ENCODE measurements at places on chromosomes 1 and 21.

DNA sequence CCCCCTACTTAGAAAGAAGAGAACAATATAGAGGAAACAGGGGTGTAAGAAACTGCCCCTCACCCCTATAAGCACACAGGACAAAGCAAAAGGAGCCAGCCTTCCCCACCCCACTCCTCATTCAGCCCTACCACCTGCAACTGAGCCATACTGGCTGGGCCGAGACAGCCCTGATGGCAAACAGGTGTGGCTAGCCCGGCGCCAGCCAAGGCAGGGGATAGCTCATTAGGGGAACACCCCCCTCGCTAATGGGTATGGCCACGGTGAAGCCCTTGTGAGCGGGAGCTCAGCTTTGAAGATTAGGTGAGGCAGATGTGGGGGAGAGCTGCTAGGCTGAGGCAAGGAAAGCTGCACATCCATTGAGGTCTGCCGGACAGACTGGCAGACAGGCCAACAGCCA lies 65.5 kb downstream of the ERI3 start:
- DNase-seq: no peak

GRCh38 chr1:53480678-53481077 lies 21.5 kb downstream of the DMRTB1 start:
- no peak for DNase-seq

DNA sequence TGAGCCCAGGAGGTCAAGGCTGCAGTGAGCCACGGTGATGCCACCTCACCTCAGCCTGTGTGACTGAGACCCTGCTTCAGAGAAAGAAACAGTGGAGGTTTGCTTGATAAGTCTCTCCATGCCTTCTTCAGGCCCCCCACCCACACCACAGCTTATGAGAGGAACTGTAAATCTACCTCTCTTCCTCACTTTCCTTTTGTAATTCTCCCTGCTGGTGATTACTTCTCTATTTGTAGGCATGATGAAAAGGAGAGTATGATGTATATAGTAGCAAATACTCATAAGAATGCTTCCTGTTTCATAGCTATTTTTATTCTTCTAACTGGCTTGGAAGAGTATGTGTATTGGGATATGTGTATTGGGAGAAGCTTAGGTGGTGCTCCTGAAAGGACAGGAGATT lies 186.3 kb downstream of the VPS13D start:
- DNase-seq: no peak

- no peak for DNase-seq
Observed at GRCh38 chr1:201970334-201971159, 11.9 kb upstream of the RNPEP start.

GRCh38 chr21:45308194-45309068 lies 20.7 kb upstream of the POFUT2 start:
- no peak for DNase-seq

GRCh38 chr1:87844251-87844650 lies 515.6 kb downstream of the LMO4 start:
- no peak for DNase-seq

- peak; percentile 38 for DNase-seq
Observed at GRCh38 chr1:174954671-174955669, 44.8 kb upstream of the CACYBP start.

DNA sequence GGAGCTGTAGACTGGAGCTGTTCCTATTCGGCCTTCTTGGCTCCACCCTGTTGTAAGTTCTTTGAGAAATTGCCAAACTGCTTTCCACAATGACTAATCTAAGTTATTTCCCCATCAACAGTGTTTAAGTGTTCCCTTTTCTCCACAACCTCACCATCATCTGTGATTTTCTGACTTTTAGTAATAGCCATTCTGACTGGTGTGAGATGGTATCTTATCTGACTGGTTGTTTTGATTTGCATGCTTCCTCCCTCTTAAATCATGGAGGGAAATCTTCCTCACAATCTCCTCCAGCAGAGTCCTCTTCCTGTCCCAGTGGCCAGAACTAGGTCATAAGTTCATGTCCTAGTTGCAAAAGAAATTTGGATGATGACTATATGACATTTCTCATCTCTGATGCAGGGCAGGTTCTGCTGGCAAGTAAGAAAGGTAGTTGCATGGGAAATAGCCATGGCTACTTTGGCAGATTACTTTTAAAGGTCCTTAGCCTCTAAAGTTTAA lies 294.0 kb downstream of the LRRC40 start:
- no peak for DNase-seq

DNA sequence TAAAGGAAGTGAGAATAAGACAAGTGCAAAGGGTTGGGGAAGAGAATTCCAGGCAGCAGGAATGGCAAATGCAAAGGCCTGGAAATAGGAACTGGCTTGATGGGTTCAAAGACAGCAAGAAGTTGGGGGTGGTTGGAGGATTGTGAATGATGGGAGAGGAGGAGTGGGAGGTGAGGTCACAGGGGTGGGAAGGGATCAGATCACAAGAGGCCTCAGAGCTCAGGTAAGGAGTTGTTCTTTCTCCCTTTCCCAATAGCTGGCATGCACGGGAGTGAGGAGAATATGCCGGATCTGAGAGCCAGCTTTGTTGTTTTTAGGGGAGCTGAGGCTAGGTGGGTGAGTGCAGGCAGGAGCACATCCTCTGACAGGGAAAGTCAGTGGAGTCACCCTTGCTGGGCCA lies 94.0 kb upstream of the RAB3GAP2 start:
- DNase-seq: no peak

All from KBM-7 (cell line).